Mucosa of gallbladder (tissue), 1 donor: ENCODE measurements at places on chromosomes 16 and 17. TPM values are rescaled to one million over a fixed set of nuclear protein-coding genes. Genes with fewer than 3 reads are reported as not detected.
A peak's percentile ranks its signal among the peaks of the same experiment; 100 is the strongest.

CHST4 gene
- 586 TPM for total RNA-seq

GRCh38 chr17:75319904-75320691, 30.9 kb upstream of the SLC25A19 start:
- DNase-seq, result no peak

DNA sequence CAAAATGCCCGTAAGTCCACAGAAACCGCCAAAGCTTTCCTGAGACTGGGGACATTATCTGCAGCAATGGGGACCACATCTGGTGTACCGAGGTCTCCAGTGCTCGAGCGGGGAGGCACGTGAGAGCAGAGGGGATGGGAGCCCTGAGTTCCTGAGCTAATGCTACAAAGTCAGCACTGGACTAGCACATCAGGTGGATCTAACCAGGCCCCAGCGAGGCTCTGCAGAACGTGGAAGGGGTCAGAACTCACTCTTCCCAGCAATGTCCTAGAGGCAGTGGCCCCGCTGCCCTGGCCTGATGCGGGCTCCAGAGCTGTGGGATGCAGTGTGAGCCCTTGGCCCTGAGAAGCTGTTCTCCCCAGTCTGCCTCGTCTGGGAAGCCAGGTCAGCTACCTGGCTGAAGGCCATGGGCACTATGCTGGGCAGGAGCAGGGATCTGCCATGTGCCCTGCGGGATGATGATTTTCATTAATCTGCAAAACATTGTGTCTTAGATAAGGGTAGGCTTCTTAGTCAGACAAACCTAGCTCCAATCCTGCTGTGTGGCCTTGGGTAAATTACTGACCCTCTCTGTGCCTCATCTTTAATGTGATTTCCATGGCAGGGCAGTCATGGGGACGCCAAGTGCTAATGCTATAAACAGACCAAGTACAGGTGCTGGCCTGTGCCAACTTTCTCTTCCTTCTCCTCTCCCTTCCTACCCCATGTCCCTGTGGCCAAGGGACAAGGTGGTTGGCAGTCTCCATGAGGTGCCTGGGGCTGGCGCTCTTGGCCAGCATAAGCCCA, 40.1 kb upstream of the SLC38A10 start:
- DNase-seq, result no peak

- DNase-seq, result no peak
Measured at GRCh38 chr17:19978209-19978802, 678 bp upstream of the AKAP10 start.

- no peak for DNase-seq
Measured at GRCh38 chr16:27281243-27281642, 12.7 kb upstream of the NSMCE1 start.

DNA sequence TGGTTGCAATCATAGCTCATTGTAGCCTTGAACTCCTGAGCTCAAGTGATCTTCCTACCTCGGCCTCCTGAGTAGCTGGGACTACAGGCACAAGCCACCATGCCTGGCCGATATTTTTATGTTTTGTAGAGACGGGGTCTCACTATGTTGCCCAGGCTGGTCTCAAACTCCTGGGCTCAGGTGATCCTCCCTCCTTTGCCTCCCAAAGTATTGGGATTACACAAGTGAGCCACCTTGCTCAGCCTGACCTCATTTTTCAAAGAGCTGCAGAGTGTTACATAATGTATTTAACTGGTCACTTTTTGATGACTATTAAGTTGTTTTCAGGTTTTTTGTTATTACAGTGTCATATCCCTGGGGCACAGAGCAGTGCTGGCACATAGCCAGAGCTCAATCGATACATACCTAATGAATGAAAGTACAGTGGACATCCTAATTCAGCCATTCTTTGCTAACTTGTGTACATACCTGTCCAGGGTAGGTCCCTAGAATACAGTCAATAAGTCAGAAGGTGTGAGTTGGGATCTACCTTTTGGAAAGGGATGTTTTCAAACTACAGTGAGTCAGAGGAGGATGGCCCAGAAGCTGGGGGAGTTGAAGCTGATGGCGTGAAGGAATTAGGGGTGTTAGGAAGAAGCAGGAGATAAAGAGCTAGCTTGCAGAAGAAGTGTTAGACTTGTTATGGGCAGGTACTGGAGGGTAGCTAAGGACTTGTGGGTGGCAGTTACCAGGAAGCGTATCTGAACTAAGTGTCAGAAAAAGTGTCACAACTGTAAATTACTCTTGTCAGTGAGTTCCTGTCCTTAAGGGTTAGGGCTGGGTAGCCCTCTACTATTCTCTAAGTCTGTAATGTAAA, 20.1 kb upstream of the CYLD start:
- peak; percentile 79 for DNase-seq

DNA sequence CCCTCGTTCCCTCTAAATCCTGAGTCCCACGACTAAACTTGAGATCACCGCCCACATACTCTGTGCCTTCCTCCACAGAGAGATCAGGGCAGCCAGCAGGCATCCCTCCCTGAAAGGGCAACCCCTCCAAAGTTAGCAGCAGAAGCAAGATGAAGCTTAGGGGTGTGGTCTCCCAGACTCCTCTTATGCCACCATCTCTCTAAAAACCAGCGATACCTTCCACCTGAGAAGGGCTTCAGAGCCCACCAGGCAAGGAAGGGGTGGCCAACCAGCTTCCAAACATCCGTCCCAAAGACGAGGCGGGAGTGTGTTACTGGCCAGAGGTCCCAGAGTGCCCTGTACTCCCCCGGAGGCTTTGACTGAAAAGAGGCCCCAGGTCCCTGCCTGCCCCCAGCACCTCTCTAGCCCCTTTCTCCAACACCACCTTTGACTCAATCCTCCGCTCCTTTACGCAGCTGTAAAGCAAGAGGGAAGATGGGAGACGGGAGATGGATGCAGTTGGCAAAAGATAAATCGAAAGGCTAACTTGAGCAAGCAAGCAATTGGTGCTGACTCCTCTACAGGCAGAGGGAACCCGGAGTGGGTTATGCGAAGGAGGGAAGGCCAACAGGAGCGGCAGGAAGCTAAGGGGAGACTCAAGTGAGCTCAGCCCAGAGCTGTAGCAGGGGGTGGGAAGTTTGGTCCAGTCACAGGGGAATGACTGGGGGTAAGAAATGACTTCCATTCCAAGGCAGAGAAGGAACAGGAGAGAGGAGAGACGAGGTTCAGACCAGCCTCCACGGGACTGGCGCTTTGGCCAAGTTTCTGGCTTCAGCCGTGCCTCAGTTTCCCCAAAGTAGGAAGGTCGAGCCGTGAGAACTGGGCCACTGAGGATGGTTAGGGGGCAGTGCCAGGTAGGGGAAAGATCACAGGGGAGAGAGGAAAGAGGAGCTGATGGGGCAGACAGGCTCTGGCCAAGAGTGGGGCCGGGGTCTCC, 1.0 kb downstream of the ST3GAL2 start:
- DNase-seq, result no peak

GRCh38 chr16:31215287-31216162, 1.4 kb downstream of the PYDC1 start:
- DNase-seq, result no peak

DNA sequence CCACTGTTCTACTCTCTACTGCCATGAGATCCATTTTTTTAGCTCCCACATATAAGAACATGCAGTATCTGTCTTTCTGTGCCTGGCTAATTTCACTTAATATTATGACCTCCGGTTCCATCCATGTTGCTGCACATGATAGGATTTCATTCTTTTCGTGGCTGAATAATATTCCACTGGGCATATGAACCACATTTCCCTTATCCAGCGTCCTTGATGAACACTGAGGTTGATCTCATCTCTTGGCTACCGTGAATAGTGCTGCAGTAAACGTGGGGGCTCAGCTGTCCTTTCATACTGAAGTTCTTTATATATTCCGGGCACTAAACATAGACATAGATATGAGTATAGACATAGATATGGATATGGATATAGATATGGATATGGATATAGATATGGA, 109.3 kb upstream of the TNRC6C start:
- DNase-seq, result no peak

- no peak for DNase-seq
Measured at GRCh38 chr16:78574571-78574970, 475.1 kb downstream of the WWOX start.

ATP6V0D1 gene
- total RNA-seq, result 106 TPM

RAMP2 gene
- 22.7 TPM for total RNA-seq

DNA sequence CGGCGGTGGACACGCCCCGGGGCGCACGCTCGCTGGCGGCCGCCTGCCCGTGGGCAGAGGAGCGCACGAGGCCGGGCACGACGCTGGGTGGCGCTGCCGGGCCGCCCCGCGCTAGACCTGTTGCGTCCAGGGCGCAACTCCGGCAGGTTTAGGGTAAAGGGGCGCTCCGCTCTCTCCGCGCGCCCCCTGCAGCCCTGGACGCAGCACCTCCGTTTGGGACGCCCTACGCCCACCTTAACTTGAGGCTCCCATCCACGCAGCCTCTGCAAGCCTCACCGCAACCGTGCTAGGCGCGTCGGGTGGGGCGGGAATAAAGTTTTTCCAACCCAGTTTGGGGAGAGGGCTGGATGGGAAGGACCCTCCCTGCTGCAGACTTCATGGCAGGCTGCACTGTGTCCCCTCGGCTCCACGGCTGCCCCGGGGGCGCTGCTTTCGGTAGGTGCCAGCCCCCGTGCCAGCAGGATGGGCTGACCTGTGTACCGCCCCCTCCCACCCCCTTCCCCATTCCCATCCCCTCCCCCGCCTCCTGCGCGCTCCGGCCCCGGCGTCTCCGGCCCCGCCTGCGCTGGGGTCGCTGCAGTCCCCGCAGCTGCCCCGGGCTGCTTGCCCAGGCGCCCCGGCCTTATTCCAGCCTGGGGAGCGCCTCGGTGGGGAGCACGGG, at the start of gene SYT17:
Gene SYT17 (plus strand): TSS at position 531 of the 661 bp plus-strand sequence. CDS start 407 bp downstream, outside the sequence.
- DNase-seq, result peak; percentile 57

GRCh38 chr16:29820730-29821642, 724 bp downstream of the MVP start:
- DNase-seq, result peak; percentile 82

DNA sequence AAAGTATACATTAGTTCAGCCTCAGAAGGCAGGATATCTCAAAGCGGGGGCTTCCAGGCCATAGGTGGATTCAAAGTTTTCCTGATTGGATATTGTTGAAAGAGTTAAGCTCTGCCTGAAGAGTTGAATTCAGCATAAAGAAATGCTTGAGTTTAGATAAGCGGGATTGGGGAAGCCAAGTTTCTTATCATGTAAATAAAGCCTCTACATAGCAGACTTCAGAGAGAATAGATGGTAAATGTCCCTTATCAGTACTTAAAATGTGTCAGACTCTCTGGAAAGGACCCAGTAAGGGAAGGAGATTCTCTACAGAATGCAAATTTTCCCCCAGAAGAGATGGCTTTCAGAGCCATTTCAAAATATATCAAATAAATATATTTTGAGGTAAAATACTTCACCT, 423.5 kb downstream of the SHISA9 start:
- DNase-seq, result no peak

PRDM7 gene
- total RNA-seq, result not detected

RNF222 gene
- total RNA-seq, result not detected

DNA sequence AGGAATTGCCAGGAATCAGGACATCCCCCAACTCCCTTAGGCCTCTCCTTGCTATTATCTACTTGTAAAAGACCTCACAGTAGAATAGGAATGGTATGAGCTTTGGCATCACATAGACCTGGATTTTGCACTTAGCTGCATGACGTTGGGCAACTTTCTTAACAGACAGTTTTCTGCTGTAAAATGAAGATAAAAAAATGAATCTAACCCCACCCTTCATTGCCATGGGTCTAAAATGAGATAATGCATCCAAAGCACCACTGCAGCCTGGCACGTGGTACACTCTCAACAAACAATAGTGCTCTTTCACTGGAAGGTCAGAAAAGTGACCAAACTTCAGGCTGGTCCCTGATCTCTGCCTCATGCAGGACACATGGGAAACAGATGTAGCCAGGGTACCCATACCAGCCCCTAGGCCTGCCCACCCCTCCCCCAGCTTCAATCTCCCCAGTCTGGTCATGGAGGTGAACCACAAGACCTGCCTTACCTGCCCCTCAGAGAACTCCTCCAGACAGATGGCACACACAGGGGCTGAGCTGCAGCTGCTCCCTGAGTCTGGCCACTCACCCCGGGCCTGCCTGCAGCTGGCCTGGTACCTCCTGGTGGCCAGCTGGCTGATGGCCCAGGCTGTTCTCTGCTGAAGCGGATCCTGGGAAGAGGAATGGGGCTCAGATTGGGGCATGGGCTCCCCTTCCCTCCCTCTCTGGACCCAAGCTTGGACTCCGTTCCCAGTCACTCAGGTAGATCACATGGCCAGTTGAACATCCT, 8.5 kb upstream of the SUPT4H1 start:
- no peak for DNase-seq

GGA3 gene
- total RNA-seq, result 44.5 TPM

- DNase-seq, result no peak
Measured at GRCh38 chr16:85716022-85716679, 27.4 kb upstream of the GINS2 start.

KREMEN2 gene
- total RNA-seq, result not detected

DNA sequence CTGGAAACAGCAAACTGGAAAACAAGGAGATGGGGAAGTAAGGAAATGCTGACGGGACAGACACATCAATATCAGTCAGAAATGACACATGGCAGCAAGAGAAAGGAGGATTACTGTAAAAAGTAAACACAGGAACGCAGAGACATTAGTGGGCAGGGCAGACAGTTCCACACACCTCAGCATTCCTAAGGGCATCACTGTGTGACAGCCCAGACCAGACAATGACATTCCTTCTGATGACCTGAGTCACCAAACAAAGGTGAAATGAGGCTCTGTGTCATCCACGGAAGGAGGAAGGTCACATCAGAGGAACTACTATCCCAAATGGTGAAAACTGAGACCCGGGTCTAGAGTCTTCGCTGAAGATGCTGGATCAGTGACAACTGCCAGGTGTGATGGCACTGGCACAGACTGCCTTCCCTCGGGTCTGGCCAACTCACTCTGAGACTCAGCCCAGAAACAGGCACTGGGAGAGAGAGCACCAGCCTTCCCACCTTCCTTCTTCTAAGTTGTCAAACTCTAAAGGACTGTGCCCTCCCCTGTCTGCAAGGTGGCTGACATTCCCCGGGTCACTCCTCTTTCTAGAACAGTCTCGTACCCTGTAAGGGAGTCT, 36.7 kb downstream of the TK2 start:
- DNase-seq, result no peak

NAT9 gene
- 43.7 TPM for total RNA-seq

GINS2 gene
- total RNA-seq, result 0.81 TPM

HOXB3 gene
- 17.2 TPM for total RNA-seq

DNA sequence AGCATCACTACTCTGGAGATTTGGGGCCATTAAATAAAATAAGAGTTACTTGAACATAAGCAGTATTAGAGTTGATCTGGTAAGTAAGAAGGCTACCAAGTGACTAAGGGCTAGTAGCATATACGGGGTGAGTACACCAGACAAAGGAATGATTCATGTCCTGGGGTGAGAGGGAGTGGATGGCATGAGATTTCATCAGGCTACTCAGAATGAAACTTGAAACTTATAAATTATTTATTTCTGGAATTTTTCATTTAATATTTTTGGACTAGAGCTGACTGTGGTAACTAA, 2.3 kb downstream of the SLFN5 start:
- no peak for DNase-seq
